Sigmoid colon (tissue), 7 donors: ENCODE measurements at places on chromosomes 11 and 22. TPM values are rescaled to one million over a fixed set of nuclear protein-coding genes. Genes with fewer than 3 reads are reported as not detected.

- DNase-seq: no peak
Observed at GRCh38 chr11:122293296-122294023, 177.4 kb upstream of the BLID start.

GRCh38 chr22:23752750-23753149 lies 1.5 kb downstream of the VPREB3 start:
- no peak for DNase-seq

DNA sequence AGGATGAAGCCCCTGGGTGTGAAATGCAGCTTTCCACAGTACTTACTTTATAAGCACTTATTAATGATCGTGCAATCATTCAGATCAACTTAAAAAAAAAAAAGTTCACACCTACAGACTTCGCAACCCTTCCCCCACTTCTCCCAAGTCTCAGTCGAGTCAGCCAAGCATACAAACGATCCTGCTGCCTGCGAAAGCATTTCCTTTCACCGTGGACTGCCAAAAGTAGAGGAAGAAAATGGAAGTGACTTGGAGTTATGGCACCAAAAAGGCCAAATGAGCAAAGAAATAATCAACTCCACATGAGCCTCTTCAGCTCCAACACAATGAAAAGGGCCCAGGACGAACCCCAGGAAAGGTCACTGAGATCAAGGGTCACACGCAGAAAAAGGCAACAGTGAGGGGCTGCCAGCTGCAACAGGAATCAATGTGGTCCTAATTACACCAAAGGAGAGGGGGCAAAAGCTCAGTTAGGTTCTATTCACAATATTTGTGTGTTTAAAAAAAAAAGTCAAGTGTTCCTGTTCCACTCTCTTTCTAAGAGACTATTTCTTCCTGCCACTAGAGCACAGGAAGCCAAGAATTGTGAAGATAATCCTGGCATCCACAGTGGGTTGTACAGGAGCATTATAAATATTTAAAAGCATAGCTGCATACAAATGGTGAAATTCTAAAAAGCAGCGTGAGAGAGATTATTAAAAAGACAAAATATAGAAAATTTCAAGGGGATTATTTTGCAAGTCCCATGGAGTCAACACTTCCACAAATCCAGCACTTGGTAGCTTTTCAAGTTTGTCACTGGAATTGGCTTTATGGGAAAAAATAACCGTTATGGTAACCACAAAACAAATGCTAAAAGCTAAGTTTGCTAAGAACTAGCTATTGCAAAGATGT lies 28.4 kb downstream of the CDON start:
- DNase-seq: no peak

GRCh38 chr11:110431674-110432073 lies 1.9 kb downstream of the FDX1 start:
- no peak for DNase-seq

DNA sequence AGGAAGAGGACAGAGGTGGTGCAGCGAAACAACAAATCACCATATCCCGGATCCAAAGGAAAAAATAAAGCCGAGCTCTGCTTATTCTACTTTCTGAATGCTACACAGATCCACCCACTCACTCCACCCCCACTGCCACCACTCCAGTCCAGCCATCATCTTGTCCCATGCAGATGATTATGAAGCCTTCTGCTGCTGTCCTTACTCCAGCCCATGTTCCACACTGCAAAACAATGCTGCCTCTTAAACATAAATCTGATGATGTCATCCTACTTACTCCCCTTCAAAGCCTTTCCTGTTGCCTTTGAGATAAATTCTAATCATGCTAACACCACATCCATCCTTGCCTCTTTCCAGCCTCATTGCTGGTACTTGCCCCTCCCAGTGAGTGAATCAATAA lies 6.5 kb upstream of the DRD2 start:
- no peak for DNase-seq

The GLYATL2 gene
- total RNA-seq: not detected

The ARHGAP20 gene
- total RNA-seq: 3.9 TPM

The FXYD6 gene
- total RNA-seq: 305 TPM

DNA sequence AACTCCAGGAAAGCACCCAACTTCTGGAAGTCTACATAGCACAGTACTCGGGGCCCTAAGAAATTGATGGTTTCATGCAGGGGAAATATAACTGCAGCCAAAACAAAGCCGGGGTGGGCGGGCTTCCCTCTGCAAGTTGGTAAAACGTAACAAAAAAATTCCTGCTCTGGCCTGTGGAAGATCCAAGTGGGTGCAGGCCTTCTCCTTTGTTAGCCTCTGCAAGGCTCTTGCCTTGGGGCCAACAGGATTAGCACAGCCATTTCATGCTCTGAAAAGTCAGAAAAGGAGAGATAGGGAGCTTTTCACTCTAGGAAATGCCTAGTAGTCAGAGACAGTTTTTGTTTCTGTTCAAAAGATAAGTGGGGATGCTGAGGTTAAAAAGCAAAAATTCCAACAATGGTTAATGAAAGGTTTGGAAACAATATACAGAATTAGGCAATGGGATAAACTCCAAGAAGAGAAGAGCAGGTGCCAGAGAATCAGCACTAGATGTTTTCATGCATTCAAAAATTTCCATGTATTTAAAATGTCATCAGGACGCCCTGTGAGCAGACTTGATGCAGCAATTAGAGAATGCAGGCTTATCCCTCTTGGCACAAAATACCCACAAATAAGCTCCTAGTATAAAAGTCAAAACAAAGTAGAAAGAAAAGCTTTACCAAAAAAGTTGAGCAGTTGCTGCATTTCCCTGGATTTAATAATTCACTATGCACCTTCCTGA lies 72.3 kb upstream of the CHRM4 start:
- DNase-seq: no peak

GRCh38 chr11:8408151-8408941 lies 144.7 kb upstream of the LMO1 start:
- no peak for DNase-seq

The BTBD10 gene
- 77.8 TPM for total RNA-seq

DNA sequence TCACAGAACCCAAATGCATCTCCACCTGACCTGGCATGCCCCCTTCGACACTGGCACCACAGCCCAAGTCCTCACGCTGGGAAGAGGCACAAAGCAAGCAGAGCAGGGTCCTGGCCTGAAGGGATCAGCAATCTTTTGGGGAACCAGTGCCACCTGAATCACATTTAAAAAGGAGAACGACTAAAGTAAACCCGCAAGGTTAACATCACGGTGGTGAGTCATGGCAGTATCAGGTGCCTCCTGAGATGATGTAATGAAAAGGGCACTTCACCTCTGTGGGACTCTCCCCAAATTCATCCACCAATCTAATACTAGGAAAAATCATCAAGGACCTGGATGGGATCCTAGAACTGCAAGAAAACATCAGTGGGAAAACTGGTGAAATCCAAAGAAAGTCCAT lies 44.9 kb downstream of the PACSIN2 start:
- DNase-seq: no peak

DNA sequence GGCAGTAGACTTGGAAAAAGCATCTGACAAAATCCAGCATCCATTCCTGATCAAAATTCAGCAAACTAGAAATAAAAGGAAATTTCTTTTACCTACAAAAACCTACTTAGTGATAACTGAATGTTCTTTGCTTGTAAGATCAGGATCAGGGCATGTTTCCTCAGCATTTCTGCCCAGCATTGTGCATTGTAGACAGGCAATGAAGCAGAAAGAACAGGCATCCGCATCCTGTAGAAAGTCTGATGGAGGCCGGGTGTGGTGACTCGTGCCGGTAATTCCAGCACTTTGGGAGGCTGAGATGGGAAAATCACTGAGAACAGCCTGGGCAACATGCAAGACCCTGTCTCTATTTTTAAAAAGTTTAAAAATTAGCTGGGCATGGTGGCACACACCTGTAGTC lies 32.5 kb upstream of the PANX2 start:
- DNase-seq: no peak

- DNase-seq: no peak
Observed at GRCh38 chr11:102592634-102593581, 32.2 kb downstream of the MMP20 start.

The OR4D10 gene
- total RNA-seq: not detected

The TMEM121B gene
- 0.49 TPM for total RNA-seq

DNA sequence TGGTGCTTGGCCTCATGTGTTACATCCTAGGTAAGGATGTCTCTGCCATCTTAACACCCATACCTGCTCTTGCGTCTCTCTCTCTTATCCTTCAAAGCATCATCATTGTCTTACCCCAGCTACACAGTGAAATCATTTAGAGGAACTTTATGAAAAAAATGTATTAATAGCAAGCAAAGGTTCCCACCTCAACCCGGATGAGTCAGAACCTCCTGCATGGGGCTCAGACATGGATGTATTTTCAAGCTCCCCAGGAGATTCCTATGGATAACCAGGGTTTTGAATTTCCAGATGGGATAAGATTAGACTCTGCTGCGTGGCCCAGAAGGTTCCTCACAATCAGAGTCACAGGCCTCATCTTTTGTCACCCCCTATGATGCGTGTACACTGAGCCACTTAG lies 89.1 kb upstream of the NNMT start:
- DNase-seq: no peak

The OR51B4 gene
- not detected for total RNA-seq

GRCh38 chr22:36925388-36926290 lies 12.2 kb downstream of the CSF2RB start:
- DNase-seq: no peak
